GF-D8 (cell line): ENCODE measurements at places on chromosomes 12 and 14.
A peak's percentile ranks its signal among the peaks of the same experiment; 100 is the strongest.

- DNase-seq = no peak
These were observed 73.2 kb downstream of the FERMT2 start for GRCh38 chr14:52877628-52878027.

- DNase-seq = no peak
These were observed 476.3 kb upstream of the SEL1L start for GRCh38 chr14:82009993-82010392.

GRCh38 chr14:105168093-105168420, 519 bp downstream of the JAG2 start:
- DNase-seq = no peak

- DNase-seq = peak; percentile 7
These were observed 198.7 kb upstream of the EEA1 start for GRCh38 chr12:93127582-93128331.

DNA sequence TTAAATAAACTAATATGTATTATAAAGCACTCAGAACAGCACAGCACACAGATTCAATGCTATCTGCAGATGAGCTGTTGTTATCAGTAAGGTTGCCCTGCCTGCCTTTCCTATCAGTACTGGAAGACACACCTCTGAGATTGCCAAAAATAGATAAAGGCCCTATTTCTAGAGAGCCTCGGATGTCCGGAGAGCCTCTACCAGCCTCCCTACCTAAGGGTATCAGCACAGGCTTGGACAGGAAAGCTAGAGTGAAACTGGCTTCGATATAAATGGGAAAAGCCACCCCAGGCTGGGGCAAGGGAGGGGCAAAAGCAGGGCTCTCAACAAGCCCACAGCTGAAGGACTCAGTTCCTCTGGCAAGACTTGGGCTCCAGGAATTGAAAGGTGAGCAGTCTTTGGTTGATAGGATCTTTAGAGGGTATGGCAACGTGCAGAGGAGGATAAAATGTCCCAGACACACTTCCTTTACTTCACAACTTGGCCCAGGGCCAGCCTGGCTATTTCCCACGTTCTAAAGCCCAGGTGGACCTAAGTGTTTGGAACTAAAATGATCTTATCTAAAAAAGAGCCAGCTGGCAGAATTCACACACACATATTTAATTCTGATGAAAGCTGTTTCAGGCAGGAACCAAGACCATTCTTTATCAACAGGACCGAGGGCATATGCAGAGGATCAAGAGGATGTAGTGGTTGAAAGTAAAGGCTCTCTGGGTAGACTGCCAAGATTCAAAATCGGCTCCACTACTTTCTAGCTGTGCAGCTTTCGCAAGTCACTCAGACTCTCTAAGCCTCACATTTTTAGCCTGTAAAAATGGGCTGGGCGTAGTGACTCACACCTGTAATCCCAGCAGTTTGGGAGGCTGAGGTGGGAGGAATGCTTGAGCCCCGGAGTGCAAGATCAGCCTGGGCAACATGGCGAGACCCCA, 37.8 kb upstream of the ITPR2 start:
- peak; percentile 81 for DNase-seq
